ENCODE measurements at places on chromosomes 3 and 15.
A peak's percentile ranks its signal among the peaks of the same experiment; 100 is the strongest.

GRCh38 chr15:100732211-100733055 is 130.0 kb downstream of the ASB7 start:
- no peak for DNase-seq

DNA sequence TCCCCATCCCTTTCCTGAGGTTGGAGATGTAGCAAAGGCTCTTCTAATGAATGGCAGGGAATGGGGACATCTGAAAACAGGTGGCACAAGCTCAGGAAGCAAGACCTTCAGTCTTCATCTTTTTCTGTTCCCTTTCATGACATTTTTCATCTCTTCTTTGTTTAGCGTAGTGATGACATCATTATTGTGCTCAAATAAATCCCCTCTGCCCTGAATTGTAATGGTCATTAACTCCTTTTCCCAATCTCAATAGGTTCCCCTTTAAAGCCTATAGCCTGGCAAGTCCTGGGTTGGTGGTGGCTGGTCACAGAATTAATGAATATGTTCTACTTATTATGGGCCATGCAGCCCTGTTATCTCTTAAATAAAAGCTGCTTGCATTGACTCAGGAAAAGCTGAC is 21.4 kb downstream of the TF start:
- DNase-seq: no peak

DNA sequence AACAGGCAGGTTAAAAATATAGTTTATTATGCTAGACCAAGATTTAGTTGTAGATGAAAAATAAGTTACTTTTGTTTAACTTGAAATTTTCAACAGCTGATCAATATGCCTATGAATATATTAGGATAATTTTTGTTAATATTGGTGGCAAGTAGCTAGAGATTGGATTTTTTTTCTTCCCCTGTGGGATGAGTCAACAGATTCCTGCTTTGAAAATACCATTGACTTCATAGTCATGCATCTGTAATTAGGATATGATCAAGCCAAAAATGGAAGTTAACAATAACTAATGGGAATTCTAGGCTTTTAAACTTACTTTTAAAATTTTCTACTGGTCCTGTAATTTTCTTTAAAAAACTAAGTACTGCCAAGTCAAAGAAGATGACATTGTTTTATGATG is 211.7 kb downstream of the ZIC1 start:
- no peak for DNase-seq

DNA sequence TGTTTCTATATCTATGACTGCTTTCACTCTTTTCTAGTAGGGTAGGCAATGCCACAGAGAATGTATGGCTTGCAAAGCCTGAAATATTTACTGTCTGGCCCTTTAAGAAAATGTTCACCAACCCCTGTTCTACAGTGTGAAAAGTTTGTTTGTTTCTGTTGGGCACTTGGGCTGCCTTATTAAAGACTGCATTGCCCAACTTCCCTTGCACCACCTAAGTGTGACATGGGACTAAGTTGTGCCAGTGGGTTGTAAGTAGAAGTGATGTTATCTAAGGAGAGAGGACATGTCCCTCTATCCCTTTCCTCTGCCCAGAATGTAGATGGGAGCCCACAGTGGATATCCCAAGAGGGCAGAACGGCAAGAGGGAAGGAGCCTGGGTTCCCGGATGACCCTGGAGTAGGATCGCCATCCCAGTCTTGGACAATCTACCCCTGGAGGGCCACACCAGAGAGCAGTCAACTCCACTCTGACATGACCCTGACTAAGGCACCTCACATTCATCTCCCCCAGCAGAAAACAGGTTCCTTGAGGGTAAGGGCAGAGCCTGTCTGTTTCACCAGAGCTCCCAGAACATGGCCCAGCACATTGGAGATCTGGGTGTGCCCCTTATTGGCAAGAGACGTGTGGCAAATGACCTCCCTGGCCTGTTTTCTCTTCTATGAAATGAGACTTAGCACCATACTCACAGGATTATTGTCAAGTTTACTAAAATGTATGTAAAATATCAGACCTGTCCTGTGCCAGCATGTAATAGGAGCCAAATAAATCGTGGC is 138.8 kb downstream of the SMAD6 start:
- no peak for DNase-seq

DNA sequence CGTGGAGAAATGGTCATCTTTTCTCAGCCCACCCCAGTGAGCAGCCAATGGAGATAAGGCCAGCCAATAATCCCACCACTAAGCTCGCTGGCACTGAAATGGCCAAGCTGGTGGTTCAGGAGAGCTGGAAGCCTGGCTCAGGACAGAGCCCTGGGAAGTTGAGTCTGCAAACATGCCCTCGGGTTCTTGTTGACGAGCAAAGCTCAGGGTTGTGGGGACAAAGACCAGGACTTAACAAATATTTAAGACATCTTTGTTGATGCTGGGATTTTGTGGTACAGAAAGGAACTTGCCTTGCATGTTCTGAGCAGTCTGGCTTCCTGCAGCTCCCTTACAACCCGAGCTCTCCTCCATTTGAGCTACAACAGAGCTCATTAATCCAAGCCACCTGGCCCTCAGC is 4.4 kb downstream of the FAH start:
- DNase-seq: no peak

DNA sequence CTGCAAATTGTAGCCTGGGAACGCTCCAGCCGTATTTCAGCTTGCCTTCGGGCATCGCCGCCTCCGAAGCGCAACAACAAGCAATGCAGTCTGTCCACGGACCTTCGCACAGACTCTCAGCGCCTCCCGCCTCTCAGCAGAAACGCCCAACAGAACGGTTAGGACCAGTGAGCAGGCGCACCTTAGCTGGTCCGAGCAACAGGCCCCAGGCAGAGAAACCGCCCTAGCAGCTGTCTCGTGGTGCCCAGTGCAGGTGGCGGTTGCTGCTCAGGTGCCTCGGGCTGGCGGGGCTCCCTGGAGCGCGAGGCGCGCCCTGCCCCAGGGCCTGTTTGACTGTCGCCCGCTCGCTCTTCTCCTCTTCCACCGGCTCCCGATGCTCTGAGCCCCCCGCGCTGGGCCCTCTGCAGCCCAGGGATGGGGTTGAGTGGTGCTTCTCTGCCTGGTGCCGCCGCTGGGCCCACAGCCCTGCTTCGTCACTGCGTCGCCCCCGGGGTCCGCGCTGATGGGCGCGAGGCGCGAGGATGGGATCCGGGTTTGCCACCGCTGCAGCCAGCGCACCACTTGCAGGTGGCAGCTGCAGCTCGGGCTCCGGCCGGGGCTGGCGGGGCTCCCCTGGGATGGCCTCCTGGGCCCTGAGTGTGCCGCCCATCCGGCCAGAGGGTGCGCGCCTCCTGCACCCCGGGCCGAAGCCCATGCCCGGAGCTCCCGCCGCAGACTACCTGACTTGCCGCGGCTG is 268.4 kb upstream of the FRG2C start:
- DNase-seq: no peak

DNA sequence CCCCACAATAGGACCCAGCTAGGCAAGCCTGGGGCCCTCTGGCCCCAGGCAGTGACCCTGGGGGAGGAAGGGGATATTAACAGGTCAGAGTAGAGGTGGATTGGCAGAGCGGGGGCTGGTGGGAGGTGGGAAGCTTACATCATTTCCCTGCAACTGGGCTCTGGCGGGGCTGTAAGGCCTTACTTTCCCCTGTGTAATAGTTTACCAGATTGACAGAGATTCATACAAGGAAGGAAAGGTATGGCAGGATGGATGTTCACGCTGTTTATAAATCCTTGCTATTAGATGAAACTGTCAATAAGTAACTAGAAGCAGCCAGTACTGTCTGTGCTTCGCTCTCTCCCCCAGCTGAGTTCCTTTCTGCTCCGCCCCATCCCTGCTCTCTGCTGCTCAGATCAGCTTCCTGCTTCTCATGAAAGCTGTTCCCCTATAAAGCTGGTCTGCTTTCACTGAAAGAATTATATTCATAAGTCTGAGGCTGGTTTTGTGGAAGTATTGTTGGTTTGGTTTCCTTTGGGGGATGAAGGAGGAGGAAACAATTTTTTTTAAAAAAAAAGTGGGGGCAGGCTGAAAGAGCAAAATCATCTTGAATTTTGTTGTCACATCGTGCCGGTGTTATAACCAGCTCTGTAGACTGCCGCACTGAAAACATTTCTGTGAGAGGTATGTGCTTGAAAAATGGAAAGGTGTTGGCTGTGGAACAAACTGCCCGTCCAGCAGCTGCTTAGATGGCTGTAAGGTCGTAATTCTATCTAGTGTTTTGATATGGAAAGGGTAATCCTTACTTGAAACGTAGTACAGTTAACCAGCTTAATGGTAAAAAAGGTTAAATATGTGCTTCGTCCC is 76.4 kb downstream of the BBX start:
- DNase-seq: peak; percentile 18

GRCh38 chr15:47477341-47477740 is 240.0 kb upstream of the SEMA6D start:
- DNase-seq: no peak

DNA sequence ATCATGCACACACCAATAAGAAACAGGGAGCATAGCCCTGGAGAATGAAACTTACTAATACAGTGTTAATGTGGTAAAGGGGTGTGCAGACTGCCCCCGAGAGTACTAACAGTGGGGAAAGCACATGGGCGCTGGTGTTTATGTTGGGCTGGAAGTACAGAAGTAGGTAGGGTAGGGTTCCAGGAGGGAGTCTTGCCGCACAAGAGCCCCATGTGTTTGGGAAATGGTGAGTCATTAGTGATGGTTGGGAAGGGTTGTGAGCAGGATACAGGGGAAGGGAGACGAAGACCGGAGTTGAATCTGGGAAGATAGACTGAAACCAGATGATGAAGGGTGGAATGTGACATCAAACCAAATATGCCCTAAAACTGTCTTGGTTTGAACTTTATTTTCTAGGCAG is 117.1 kb downstream of the THSD4 start:
- DNase-seq: no peak

DNA sequence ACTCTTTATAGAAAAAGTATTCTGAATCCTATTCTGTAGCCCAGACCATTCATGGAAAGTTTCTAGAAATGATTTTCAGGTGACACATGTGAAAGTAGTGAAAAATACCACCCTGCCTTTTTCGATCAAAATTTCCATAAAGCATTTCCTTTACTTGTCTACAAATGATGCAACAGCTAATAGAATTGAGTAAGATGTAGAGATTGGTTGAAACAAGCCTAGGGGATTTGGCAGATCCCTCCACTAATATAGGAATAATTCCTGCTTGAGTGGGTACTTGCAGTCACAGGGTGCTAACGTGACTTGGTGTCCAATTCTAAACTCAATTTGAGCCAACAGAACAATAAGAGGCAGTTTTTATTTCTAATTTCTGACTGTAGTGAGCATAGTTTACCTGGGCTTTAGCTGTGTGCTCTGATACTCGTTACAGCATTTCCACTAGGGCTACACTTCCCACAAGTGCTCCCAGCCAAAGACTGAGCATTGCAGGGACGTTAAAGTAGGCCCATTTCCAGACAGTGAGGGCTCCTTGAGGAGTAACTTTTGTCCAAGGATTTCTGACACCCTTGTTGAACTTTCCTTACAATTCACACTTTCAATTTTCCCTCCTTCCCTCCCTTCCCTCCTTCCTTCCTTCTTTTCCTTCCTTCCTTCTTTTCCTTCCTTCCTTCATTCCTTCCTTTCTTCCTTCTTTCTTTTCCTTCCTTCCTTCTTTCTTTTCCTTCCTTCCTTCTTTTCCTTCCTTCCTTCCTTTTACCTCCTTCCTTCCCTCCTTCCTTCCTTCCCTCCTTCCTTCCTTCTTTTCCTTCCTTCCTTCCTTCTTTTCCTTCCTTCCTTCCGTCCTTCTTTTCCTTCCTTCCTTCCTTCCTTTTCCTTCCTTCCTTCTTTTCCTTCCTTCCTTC is 53.9 kb upstream of the TP63 start:
- no peak for DNase-seq

All from activated CD4-positive, alpha-beta T cell treated with anti-CD3 and anti-CD28 coated beads for 24 hours (primary cell).